MV-4-11 (cell line): ENCODE measurements at places on chromosomes 6 and 20.
A peak's percentile ranks its signal among the peaks of the same experiment; 100 is the strongest.

DNA sequence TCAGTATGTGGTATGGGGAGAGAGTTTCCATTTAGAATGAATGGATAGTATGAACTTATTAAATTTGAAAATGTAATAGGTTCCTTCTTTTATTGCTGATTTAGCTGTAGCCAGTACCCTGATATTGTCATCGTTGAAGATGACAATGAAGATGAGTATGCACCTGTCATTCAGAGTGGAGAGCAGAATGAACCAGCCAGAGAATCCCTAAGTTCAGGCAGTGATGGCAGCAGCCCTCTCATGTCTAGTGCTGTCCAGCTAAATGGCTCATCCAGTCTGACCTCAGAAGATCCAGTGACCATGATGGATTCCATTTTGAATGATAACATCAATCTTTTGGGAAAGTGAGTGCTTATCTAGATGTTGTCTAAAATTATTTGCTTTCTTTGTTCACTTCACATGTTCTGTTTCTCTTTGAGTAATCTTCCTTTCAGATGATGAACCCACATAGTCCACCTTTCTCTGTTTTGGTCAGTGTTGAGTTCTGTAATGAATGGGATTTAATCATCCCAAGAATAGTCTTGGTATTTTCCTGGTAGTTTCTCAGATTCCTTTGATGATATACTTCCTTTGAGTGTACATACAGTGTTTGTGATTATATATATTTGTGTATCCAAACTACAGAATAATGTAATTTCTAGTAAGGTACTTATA, 23.3 kb downstream of the HSF2 start:
- DNase-seq, result no peak

DNA sequence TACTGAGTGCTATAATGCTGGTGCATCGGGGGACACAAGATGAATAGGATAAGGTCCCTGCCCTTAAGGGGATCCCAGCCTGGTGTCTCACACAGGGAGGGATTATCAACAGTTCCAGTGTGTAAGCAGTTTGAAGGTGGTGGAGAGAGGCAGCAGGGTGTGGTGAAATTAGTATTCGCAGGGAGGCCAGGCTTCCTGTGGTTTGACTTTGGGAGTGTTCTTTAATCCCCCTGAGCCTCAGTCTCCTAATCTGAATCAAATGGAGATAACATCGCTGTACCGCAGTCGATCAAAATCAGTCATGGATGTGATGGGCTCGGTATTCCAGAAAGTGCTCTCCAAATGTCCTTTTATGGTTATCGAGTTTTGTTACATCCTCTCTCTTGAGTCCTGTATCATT, 288.1 kb upstream of the SUPT3H start:
- DNase-seq, result peak; percentile 29

- DNase-seq, result no peak
These were observed 721.8 kb downstream of the PHF3 start for GRCh38 chr6:64357430-64357829.

GRCh38 chr6:83708970-83709747, at the start of gene SNAP91:
Gene SNAP91, minus strand, starts transcription at chr6:83709101. Its CDS starts 1,174 bp downstream, at chr6:83707927.
- no peak for DNase-seq

GRCh38 chr6:37483917-37484785, 15.5 kb downstream of the CCDC167 start:
- peak; percentile 15 for DNase-seq

- no peak for DNase-seq
These were observed 64.4 kb upstream of the COL21A1 start for GRCh38 chr6:56311533-56312448.

DNA sequence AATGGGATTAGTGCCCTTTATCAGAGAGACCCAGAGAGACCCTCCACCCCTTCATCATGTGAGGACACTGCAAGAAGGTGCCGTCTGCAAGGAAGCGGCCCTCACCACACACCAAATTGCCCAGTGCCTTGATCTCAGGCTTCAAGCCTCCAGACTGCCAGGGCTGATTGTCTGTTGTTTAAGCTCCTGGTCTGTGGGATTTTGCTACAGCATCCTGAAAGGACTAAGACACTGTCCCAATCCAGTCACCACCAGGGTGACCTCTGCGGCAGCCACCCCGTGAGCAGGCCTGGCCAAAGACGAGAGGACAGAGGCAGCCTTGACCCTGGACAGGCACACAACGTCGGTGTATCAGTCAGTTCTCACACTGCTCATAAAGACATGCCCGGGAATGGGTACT, 13.5 kb upstream of the FRMD1 start:
- no peak for DNase-seq

DNA sequence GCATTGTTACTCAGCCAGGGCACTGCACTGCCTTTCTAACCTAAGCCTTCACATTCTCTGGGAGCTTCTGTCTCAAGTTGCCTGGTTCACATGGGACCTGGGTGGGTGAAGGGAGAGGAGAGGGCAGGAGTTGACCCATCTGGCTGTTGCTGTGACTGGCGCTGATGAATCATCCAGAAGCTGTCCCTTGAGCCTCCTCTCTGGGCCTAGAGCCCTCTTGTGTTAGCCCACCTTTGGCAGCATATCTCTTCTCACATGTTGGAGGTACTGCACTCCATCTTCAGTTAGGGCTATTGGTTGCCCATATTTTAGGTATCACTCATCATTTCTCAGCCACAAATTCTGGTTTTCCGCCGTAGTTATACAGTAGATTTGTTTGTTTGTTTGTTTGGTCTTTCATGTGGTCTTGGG, 19.8 kb downstream of the XRN2 start:
- no peak for DNase-seq

GRCh38 chr6:13980534-13980933, 55.8 kb downstream of the RNF182 start:
- no peak for DNase-seq

DNA sequence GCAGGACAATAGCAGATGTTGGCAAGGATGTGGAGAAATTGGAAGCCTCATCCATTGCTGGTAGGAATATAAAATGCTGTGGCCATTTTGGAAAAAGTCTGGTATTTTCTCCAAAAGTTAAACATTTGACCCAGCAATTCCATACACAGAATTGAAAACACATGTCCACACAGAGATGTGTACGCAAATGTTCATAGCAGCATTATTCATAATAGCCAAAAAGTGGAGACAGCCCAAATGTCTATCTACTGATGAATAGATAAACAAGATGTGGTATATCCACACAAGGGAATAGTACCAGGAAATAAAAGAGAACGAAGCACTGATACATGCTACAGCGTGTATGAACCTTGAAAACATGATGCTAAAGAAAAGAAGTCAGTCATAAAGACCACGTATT, 40.5 kb downstream of the CFAP61 start:
- DNase-seq, result no peak

DNA sequence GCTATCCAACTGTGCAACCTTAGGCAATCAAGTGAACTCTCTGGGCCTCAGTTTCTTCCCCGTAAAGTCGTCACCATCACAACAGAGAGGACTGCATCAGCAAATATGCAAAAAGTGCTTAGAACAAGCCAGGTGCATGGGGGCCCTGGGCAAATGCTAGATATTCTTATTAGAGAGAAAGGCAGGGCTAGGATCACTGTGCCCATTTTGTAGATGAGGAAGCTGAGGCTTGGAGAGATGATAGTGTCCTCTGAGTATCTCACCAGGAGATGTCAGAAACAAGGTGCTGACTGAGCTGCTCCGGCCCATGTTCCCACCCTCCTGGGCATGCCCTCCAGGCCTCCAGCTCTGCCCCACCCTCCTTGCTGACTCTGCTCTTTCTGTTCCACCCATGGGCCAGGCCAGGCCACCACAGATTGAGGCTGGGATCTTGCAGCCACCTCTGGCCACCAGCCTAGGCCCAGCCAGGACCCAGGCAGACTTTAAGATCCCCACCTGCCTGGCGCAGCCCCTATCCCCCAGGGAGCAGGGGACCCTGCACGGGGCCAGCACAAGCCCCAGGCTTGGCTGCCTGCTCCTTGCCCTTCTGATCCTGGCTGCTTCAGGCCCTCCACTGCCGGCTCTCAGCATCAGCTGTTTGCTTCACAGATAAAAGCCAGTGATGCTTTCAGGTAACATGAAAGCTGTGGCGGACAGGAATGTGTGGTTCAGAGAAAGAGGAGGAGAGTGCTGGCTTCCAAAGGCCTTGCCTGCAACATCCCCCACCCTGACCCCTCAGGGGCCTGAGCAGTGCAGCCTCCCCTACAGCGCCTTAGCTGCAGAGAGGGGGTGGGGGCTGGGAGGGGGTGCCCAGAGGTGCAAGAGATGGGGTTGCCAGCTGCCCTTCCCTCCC, 47.6 kb downstream of the GRM4 start:
- DNase-seq, result no peak

GRCh38 chr6:46451343-46451742, 39.9 kb downstream of the RCAN2 start:
- DNase-seq, result no peak

DNA sequence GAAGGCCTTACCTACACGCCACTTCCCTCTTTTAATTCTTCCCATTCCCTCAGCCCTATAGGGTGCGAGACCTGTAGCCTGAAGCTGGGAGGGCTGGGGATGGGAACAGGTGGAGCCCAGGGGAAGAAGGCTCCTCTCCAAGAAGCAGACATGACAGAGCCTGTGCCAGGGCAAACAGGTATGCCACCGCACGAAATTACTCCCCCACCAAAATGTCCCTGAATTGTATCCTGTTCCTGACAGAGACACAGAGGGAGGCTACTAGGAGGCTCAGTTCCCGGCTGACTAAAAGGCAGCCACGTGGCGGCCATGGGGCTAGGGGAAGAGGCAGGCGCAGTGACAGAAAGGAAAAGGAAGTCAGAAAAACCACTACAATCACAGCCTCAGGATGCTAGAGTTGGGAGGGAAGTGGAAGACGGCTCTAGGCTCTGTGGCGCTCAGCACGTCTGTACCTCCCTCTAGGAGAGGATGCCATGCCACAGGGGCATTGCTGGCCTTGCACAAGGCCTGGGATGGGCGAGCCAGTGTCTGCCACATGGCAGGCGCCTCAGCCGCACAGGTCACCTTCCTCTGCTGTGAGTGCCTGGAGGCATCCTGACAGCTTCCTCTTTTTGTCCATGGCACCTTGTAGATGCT, 27.7 kb downstream of the TFEB start:
- peak; percentile 74 for DNase-seq

- no peak for DNase-seq
These were observed 2.3 kb upstream of the EPB41L1 start for GRCh38 chr20:36152261-36152660.

DNA sequence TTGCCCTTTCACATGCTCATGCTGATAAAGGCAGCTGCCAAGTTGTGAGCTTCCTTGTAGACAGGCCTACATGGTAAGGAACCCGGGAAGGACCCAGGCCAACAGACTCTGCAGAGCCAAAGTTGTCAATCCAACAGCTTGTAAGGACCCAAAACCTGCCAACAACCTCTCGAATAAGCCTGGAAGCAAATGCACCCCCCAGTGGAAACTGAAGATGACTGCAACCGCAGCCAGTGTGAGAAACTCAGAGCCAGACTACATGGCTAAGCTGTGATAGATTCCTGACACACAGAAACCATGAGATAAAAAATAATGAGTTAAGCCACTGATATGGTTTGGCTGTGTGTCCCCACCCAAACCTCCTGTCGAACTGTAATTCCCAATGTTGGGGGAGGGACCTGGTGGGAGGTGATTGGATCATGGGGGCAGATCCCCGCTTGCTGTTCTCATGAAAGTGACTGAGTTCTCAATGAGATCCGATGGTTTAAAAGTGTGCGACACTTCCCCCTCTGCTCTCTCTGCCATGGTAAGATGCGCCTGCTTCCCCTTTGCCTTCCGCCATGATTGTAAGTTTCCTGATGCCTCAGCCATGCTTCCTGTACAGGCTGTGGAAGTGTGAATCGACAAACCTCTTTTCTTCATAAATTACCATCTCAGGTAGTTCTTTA, 18.8 kb upstream of the CLPSL2 start:
- DNase-seq, result no peak

GRCh38 chr20:1086277-1087213, 31.9 kb upstream of the PSMF1 start:
- no peak for DNase-seq

- no peak for DNase-seq
These were observed 140.1 kb upstream of the GMDS start for GRCh38 chr6:2385471-2385983.

DNA sequence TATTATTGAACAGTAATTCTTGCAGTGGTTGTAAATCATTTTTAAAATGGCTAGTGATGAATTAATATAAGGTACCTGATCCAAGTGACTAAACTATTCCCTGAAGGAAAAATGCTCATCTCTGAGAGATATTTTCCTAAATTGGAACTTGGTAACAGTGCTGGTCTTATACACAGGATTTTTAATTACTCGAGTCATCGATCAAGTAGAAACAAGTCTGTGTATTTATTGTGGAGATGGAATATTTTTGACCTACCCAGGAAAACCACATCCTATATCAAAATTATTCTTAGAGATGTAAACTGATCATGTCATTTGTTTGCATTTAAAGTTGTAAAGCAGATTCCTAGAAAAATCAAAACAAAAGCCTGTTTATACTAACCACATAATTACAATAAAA, 166.9 kb downstream of the MOXD1 start:
- DNase-seq, result no peak

- peak; percentile 39 for DNase-seq
These were observed 687 bp downstream of the SLC35A1 start for GRCh38 chr6:87473419-87473903.

- DNase-seq, result no peak
These were observed 161.8 kb downstream of the DLL1 start for GRCh38 chr6:170128811-170129681.

GRCh38 chr6:8342241-8342819, 93.0 kb downstream of the SLC35B3 start:
- DNase-seq, result no peak

DNA sequence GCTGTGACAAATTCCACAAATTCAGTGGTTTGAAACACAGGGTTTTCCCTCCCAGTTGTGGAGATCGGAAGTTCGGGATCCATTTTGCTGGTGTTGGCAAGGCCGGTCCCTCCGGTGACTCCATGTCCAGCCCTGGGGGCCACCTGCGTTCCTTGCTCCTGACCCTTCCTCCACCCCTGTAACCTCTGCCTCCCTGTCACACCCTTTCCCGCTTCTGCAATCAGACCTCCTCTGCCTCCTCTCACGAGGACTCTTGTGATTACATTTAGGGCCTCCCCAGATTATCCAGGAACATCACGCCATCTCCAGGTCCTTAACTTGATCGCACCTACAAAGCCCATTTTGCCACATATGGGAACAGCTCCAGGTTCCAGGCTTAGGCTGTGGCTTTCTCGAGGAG, 12.5 kb downstream of the RPS6KA2 start:
- no peak for DNase-seq

DNA sequence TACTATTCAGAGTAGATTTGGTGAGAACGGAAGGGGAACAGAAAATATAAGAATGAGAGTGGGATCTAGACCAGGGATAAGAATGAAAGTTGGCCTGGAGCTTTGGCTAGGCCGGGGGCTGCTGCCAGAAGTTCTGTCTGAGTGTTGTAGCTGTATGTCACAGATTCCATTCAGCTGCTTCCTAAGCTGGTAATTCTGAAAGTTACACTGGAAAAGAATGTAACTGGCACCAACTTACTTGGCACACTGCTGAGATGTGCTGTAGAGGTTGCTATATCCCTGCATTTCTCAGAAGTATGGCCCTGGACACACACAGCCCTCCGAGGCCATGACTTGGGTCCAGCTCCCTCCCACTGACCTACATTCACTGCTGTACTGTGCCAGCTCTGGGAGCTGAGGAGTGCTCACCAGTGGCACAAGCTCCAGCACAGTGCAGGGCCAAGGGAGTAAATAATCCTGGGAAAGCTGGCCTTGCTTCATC, 25.8 kb upstream of the TMEM217 start:
- no peak for DNase-seq
